Body of pancreas (tissue), 4 donors: ENCODE measurements at places on chromosomes 6 and 20. TPM values are rescaled to one million over a fixed set of nuclear protein-coding genes. Genes with fewer than 3 reads are reported as not detected.

DNA sequence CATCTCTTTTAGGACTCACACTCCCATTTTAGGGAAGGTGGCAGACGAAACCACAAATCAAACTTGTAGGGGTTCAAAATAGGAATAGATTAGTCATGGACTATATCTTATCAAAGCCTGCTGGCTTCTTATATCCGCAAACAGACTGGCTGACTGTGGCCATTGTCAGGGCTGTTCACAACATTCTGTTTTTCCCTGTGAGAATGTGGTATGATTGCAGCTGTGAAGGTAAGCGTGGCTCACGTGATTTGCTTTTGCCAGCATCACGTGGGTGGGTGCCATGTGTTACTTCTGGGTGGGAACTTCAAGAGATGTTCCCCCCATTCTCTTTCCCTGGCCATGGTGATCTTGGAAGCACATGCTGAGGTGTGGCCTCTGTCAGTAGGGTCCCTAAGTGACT is 5.9 kb downstream of the IP6K3 start:
- DNase-seq = peak; percentile 71

- no peak for DNase-seq
These were observed 51.2 kb upstream of the RANBP9 start for GRCh38 chr6:13762611-13763441.

GRCh38 chr6:10347561-10348327 is 67.1 kb downstream of the TFAP2A start:
- no peak for DNase-seq

DNA sequence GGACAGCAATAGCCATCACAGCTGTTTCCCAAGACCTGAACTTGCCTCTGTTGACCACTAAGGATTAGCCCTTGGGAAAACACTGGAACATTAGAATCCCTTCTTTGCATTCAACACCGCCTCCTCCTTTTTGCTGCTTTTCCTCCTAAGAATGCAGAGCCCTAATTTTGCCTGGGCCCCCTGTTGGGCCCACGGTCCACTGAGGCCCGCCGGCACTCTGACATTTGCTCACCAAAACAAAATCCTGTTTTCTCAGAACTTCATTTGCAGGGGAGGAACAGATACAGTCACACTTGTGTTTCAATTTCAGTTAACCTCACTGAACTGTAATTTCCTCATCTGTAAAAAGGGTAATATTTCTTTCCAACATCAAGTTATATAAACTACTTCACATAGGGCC is 116.0 kb upstream of the JARID2 start:
- no peak for DNase-seq

PTGIS gene
- total RNA-seq = 10.9 TPM

DNA sequence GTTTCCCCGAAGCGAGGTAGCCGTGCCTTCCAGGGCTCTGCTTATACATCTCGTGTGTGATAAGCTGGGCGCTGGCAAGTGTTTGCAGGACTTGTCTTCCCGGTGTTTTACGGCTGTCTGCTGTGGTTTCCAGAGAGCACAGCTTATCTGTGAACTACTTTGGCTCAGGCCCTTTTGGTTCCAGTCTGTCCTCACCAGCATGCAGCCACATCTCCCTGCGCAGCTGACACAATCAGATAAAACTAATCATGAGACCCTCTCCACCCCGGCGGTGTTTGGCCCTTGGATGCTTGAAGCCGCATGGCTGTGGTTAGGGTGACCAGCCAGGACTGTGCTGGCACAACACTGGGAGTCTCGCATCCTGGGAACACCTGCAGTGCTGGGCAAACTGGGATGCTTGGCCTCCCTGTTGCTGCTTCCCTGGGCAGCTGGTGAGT is 241.8 kb upstream of the FOXQ1 start:
- no peak for DNase-seq

GRCh38 chr6:98894810-98895209 is 52.9 kb downstream of the FBXL4 start:
- no peak for DNase-seq

PDYN gene
- total RNA-seq = not detected
